ENCODE measurements at places on chromosomes 4 and X. TPM values are rescaled to one million over a fixed set of nuclear protein-coding genes. Genes with fewer than 3 reads are reported as not detected.
A peak's percentile ranks its signal among the peaks of the same experiment; 100 is the strongest.

GRCh38 chr4:107258359-107258758, 222.2 kb upstream of the DKK2 start:
- DNase-seq = peak; percentile 23

GRCh38 chr4:140059159-140059558, 94.8 kb downstream of the MAML3 start:
- no peak for DNase-seq

DNA sequence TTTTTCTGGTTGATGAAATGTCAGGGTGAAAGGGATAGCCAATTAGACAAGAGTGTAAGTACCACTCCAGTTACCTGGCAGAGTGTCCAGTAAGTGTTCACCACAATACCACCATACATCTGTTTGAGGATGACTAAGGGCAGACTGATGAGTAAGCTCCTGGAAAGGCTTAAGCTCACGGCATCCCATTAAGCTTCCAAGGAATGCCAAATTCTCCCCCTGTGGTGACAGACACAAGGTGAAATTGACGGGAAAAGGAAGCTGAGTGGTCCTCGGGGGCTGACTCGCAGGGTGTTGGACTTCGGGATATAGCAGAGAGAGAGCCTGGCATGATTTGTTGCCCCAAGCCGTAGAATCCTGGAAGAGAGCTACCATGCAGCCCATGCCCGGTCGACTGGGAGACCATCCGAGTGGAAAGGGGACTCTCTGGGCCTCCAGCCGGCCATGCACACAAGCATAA, 7.6 kb upstream of the BST1 start:
- DNase-seq = peak; percentile 86

DNA sequence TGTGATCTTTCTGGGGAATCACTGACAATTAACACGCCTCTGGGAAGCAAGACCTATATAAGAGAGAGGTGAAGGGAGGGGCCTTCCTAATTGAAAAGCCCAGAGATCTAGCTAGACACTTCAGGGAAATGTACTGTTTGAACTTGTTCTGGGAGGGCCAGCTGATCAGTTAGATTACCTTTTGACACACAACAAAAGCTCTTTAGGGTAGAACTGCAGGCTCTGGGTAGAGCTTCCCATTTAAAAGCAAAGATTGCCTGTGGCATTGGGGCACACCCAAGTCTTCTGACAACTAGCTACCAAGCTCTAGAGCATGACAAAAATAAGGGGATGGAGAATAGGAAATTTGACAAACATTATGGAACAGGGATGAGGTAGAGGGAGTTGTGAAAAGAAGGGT, 26.3 kb downstream of the AREG start:
- no peak for DNase-seq

- no peak for DNase-seq
These were observed 103.1 kb upstream of the LSM6 start for GRCh38 chr4:146072376-146072775.

DNA sequence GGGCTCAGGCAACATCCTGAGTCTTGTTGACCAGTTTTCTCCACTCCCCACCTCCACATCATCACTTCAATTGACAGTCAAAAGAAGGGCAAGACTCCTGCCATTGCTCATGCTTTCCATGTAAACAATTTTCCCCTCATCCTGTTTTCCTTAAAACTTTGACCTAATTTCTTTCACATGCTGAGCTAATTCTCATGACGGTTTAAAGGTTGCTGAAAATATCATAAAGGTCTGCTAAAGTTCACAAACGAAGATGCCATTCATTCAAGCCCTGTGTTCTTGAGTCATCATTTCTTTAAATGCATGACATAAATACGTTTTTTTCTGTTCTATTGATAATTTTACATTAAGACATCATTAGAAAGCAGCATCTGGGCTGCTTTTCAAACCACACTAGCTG, 353.9 kb downstream of the NKX6-1 start:
- no peak for DNase-seq

DNA sequence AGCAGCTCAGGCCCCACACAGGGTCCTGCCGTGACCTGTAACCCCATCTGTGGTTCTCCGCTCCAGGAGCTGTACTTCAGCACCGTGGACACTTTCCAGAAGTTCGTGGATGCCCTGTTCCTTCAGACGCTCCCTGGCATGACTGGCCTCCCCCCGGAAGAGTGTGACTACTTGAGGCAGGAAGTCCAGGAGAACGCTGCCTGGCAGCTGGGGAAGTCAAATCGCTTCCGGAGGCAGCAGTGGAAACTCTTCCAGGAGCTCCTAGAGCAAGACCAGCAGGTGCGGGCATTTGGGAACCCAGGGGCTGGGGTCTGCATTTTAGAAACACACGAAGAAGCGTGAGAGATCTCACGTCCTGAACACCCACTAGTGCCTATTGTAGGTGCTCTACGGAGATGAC, 72.5 kb downstream of the EVC start:
- no peak for DNase-seq

GRCh38 chr4:145821766-145822165, 116.9 kb downstream of the ZNF827 start:
- DNase-seq = no peak

DNA sequence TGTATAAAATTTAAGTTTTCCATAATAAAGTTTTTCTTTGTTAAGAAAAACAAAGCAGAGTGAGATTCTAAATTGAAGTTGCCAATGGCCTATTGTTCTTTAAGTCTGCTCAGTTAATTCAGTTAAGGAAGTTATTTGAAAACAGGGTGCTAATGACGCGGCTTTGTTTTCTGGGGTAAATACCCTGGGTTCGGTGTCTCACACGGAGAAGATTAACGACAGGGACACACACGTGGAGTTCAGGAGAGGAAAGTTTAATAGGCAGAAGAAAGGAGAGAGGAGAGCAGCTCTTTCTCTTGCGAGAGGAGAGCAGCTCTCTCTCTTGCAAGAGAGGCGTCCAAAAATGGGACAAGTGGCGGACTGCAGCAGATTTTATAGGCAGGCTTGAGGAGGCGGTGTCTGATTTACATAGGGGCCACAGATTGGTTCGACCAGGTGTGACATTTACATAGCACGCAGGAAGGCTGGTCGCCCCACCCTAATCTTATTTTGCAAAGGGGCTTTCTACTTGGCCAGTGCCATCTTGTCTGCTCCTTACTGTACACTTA, 9.6 kb downstream of the CA5B start:
- DNase-seq = no peak

- no peak for DNase-seq
These were observed 9.8 kb downstream of the EREG start for GRCh38 chr4:74374561-74375327.

GRCh38 chr4:164716901-164717300, 37.0 kb upstream of the SMIM31 start:
- DNase-seq = no peak

DNA sequence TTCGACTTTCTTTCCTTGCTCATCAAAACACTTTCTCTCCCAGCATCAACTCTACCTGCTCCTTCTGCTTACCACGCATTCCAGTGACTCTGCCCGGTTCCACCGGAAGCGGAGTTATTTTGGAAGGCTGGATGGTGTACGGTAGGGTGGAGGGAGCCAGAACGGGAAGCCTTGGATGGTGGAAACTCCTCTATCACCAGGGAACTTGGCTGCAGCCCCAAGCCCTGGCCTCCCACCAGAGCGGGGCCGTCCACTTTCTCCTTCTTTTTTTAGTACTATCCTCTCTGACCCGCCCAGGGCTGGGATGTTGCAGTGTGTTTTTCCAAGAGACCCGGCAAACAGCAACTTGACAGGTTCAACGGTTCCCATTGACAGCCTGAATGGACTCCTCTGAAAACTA, 27.6 kb downstream of the ADGRG2 start:
- no peak for DNase-seq

DNA sequence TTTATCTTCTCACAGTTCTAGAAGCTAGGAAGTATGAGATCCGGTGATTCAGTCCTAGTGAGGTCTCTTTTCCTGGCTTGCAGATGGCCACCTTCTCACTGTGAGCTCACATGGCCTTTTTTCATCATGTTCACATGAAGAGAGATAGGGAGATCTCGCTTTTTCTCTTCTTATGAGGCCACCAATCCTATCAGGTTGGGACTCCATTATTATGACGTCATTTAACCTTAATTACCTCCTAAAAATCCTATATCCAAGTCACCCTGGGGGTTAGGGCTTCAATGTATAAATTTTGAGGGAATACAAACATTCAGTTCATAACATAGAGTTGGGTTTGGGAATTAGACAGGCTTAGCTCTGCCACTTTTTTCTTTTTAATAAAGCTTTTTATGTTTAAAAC, 6.0 kb upstream of the BTC start:
- DNase-seq = no peak

DNA sequence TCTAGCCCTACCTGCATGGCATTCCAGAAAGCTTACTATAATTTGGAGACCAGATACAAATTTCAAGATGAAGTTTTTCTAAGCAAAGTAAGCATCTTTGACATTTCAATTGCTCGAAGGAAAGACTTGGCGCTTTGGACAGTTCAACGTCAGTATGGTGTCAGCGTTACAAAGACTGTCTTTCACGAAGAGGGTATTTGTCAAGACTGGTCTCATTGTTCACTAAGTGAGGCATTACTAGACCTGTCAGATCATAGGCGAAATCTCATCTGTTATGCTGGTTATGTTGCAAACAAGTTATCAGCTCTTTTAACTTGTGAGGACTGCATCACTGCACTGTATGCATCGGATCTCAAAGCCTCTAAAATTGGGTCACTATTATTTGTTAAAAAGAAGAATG, 17.6 kb downstream of the THAP9 start:
- DNase-seq = no peak

DNA sequence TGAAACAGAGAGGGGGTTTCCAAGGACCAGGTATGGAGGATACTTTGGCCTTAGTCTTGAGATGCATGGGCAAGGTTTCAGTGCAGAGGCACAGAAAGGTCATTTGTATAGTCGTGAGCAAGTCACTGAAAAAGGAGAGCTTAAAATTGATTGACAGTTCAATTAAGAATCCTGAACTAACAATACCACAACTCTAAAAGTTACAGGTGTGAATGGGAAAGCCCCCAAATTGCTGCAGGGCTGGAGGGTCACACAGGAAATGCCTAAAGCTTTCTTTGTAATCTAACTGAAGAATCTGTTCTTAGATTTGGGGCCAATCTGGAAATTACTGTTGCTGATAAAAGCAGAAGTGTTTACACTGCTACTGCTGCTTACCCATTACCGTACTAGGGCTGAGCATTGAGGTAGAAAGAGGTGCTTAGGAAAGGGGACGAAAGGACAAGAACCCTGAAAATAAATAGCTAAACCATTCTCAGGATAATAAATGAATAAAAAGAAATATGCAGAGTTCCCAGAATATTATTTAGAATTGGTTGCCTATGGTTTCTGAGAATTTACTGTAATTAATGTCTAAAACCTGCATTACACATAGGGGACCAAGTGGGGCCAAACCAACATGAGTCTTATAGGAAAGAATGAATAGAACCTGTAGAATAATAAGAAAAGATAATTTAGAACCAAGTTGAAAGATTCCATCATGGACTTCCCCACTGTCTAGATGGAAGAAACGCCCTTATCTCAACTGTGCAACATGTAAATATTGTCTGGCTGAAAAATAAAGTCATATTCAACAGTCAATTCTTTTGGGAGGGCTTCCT, 91.9 kb upstream of the PPP1R2C start:
- no peak for DNase-seq

DNA sequence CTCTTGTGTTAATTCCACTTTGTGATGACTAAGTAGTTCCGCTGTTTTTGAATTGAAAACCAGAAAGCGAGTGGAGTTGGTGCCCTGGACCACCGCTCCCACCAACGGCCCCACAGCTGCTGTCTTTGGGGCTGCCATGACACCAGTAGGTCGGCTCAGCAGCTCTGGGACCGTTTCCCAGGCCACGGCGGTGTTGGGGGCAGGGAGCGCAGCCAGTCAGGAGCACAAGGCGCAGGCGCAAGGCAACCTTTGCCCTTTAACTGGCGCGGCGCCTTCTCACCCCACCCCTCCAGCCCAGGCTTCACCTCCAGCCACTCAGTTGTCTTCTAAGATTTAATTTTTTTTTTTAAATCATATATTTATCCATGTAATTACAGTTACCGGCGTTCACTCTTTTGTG, at the start of gene GK2:
Gene GK2 (minus strand): TSS at position 166 of the 400 bp plus-strand sequence. CDS start 28 bp downstream, at position 138.
- no peak for DNase-seq

DNA sequence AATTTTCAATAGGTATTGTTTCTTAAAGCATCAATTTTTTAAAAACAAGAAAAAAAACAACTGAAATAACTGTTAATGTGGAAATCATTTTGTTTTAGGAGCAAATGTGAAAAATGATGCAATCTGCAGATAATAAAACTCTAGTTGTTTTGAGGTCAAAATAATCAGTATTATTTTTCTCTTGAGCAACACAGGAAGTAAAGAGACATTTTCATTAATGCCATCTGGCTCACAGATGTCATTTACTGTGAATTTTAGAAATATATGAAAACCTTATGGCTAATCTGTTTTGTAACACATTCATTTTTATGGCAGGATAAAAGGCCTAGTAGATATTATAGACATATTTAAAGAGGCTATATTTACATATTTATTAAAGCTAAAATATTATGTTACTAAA, 141.6 kb downstream of the PCDH18 start:
- DNase-seq = no peak

GRCh38 chr4:52202931-52203330, 151.8 kb downstream of the SPATA18 start:
- DNase-seq = no peak

GRCh38 chr4:2252530-2253091, 9.3 kb downstream of the MXD4 start:
- no peak for DNase-seq

GRCh38 chrX:15751155-15751819, 13.2 kb downstream of the CA5B start:
- no peak for DNase-seq

DNA sequence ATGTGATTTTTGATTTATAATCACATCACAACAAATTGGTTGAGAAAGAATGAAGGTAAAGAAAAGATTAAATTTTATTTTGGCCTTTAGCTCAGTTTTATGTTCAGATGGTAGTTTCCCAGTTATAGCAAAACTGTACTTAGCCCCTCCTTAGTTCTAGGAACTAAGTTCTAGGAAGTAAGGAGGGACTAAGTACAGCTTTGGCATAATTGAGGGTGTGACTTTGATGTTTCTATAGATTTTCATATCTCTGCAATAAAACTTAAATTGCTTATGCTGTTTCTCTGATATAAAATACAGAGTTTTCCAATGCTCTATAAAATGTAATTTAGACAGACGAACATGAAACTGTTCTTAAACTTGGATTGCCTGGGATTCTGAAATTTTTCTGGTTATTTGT, 46.6 kb upstream of the SLC4A4 start:
- DNase-seq = no peak

SNCA gene
- polyA plus RNA-seq = 2.9 TPM

GAGE12F gene
- polyA plus RNA-seq = not detected

ARHGAP36 gene
- not detected for polyA plus RNA-seq

GASK1B gene
- polyA plus RNA-seq = 32.9 TPM

REELD1 gene
- not detected for polyA plus RNA-seq

FABP2 gene
- not detected for polyA plus RNA-seq

BTC gene
- polyA plus RNA-seq = not detected

CD38 gene
- polyA plus RNA-seq = not detected

TEC gene
- polyA plus RNA-seq = 0.21 TPM

MID1IP1 gene
- 31.3 TPM for polyA plus RNA-seq
